AG08396 (cell line): ENCODE measurements at places on chromosomes 12 and 14.

GRCh38 chr14:35766700-35767082, 42.4 kb downstream of the RALGAPA1 start:
- no peak for DNase-seq

GRCh38 chr14:53954551-53955228, 1.9 kb downstream of the BMP4 start:
- DNase-seq, result peak; percentile 41

GRCh38 chr14:23469906-23470403, 452 bp downstream of the NGDN start:
- DNase-seq, result no peak

- no peak for DNase-seq
These were observed 39.1 kb downstream of the TSPAN9 start for GRCh38 chr12:3116106-3116844.

DNA sequence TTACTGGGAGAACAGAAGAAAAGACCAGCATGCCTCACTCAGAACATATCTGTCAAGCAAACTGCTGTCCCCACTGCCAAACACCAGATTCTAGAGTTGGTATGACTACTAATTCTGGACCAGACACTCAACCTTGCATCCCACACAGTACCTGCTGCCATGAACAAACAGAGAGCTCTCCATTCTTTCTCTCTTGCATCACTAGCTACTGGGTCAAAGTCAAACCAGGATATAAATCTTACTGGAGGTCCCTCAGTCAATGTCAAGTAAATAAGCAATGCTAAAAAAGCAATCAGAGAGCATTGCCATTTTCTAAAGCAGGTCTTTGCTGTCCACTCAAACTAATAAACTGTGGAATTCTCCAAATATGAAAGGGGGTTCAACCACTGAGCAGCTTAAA, 452.4 kb upstream of the SEL1L start:
- DNase-seq, result no peak

GRCh38 chr12:14843425-14843887, at the start of gene ART4:
Gene ART4, minus strand, starts transcription at chr12:14843526. Its CDS starts 413 bp downstream, at chr12:14843113.
- no peak for DNase-seq

- DNase-seq, result peak; percentile 24
These were observed 227.7 kb upstream of the CRY1 start for GRCh38 chr12:107320929-107321631.

DNA sequence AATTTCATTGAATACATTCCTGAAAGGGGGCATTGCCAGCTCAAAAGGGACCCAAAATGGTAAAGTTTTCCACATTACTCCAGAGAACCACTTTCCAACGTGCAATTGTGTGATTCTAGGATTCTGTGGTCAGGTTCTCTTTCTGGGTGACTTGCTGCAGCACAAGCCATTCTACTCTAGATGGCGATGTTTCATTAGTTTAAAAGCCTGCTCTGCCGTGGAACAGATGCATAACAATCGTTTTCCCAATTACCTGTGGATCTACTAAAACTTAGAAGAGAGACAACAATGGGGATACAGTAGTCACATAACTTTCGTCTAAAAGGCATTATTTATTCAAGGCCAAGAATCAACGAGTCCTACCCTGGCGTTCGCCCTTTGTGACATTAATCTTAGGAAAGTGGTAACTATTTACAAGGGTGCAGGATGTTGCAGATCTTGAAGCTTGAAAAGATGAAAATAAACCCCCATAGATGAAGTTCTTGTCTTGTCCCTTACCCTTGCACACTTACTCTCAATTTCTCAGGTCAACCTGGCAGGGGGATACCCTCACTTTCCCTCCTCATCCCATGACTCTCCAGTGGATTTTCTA, 400.9 kb downstream of the SNAPC1 start:
- peak; percentile 42 for DNase-seq

GRCh38 chr12:38587594-38587993, 271.0 kb downstream of the ALG10B start:
- DNase-seq, result no peak

- peak; percentile 77 for DNase-seq
These were observed at the start of gene NUAK1 for GRCh38 chr12:106138633-106139421. Gene NUAK1, minus strand, starts transcription at chr12:106138954. Its CDS starts 301 bp downstream, at chr12:106138653.

- DNase-seq, result no peak
These were observed 137.2 kb downstream of the PDZRN4 start for GRCh38 chr12:41325336-41325735.

- no peak for DNase-seq
These were observed 69.0 kb downstream of the WSCD2 start for GRCh38 chr12:108198043-108198442.

GRCh38 chr14:96167224-96168148, 37.2 kb upstream of the BDKRB2 start:
- DNase-seq, result peak; percentile 85

DNA sequence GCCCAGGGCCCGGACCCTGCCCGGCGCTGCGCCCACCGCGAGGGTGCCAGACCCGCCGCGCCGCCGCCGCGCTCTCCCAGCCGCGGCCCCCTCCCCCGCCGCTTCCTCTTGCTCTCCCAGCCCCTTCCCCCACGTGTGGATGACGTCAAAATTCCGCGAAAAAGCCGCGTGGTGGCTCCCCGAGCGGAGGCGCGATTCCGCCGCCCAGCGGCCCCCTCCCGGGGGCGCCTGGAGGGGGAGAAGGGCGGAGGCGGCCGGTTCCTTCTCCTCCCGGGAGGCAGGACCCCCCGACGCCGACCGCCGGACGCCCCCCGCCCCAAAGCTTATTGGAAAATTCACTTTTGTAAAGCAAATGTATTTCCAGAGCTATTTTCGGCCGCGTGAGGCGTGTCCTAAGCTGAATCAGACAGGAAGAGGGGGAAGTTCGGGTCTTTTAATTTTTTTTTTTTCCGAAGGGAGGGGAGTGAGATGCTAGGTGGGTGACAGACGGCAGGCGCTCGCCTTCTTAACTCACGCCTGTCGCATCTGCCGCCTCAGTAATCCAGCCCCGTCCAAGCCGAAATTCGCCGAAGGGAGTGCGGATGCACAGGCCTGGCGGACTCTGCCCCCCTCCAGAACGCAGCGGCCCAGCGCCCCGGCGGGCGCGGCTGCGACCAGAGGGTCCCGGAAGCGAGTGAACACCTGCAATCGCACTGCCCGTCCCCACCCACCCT, 4.1 kb upstream of the CCND2 start:
- peak; percentile 39 for DNase-seq

- no peak for DNase-seq
These were observed 200.6 kb downstream of the ANO4 start for GRCh38 chr12:100995201-100995600.

DNA sequence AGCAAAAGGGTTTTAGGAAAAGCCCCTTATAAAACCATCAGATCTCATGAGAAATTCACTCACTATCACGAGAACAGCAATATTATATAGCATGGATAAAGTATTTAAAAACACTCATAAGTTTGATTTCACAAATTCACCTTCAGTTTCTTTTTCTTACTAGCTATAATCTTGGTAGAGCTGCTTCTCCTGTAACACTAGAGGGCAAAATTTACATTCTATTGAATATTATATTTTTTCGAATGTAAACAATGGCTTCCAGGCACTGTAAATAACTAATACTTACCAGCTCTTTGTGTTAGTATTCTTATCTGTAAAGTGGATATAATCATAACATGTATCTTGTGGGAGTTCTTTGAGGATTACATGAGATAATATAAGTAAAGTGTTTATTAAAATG, 259.6 kb downstream of the CCER1 start:
- no peak for DNase-seq

- peak; percentile 53 for DNase-seq
These were observed 4.6 kb downstream of the FAM177A1 start for GRCh38 chr14:35050652-35051051.

- DNase-seq, result no peak
These were observed 14.1 kb downstream of the MED13L start for GRCh38 chr12:116263431-116263830.

- no peak for DNase-seq
These were observed 35.2 kb downstream of the BRMS1L start for GRCh38 chr14:35861204-35861868.

DNA sequence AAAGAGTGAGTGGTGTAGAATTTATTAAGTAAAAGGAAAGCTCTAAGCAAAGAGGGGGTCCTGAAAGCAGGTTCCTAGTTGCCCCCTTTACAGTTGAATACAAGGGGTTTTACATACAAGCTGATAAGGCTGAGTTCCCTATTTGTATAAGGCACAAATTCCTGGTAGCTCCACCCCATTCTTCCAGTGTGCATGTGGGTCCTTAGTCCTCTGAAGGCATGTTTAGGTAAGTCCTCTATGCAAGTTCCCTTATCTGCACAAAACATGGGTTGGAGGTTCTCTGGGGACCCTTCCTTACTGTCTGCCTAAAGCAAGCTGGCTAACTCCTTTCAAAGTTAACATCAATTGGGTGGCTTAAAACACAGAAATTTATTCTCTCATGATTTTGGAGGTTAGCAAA, 2.9 kb upstream of the FAR2 start:
- no peak for DNase-seq

GRCh38 chr14:45838597-45838996, 585.6 kb upstream of the MIS18BP1 start:
- no peak for DNase-seq

- DNase-seq, result no peak
These were observed 60.4 kb upstream of the ARID2 start for GRCh38 chr12:45669093-45669492.

DNA sequence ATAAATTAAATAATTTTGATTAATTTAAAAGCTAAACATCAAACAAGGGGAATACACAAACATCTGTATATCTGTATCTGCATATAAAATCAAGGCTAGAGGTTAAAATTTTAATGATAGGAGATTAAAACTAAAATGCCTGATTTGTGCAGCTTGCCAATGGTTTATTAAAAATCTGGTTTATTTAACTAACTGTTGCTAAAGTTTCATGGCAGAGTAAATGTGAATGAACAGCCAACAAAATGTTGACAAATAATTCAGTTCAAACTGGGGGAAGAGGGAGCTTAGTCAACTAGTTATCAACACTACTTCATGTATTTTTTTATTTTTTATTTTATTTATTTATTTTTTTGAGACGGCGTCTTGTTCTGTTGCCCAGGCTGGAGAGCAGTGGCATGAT, 43.0 kb downstream of the BTG1 start:
- DNase-seq, result no peak

DNA sequence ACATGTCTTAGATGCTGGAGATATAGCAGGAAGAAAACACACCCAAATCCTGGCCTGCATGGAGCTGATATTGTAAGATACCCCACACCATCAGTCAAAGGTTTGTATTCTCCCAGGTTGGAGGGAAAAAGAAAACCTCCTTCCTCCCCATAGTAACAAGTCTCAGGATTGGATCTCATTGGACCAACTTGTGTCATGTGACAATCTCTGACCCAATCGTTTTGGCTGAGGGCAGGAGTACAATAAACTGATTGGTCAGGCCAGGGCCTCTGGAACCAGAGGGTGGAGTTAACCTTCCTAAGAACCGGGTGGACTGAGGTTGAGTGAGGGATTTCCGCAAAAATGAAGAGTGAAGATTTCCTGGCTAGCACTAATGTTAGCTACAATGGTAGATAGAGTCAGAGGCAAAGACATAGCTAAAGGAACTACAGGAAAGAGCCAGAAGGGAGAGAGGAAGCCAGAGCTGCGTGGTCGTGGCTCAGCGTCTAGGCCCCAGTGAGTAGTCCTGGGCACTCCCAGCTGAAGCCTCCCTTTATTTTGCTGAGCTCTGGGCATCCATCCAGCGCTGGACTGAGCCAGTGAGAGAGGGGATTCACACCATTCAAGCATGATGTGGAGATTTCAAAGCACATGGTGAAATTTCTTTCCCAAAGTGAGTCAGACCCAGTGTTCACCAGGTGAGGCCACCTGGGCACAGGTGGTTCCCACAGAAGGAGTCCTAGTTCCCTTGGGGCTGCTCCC, 219.9 kb downstream of the AACS start:
- DNase-seq, result no peak

GRCh38 chr14:41785696-41786095, 179.0 kb downstream of the LRFN5 start:
- no peak for DNase-seq

GRCh38 chr12:120534703-120535655, 823 bp downstream of the RNF10 start:
- DNase-seq, result peak; percentile 82

DNA sequence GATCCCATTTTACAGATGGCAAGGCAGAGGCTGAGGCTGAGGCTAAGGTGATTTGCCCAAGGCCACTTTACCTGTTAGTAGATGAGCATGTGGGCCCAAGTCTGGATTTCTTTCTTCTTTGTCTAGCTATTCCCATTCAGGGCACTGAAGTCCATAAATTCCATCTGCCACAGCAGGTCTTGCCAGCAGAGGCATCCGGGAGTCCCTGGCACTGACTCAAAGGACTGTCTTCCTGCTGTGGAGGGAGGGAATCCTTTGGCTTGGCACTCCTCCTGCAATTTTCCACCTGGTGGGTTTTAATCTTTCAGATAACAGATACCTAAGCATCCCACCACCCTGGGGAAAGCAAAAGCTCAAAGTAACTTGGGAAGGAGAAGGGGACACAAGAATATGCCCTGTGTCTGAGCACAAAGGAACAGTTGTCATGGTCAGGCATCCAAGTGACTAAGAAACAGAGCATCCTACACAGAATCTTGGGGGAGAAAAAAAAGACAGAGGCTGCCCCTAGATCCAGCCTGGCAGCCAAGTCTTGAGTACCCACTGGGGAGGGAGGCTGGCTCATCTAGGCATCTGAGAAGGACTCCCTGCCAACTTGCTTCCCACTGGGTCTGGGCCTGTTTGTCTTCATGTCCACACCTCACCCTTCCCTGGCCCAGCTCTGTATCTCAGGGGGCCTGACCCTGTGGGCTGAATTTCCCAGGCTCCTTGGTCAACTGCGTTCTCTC, 35.6 kb upstream of the CMKLR1 start:
- no peak for DNase-seq
